Heart left ventricle (tissue), 16 donors: ENCODE measurements at places on chromosomes 11 and 22. TPM values are rescaled to one million over a fixed set of nuclear protein-coding genes. Genes with fewer than 3 reads are reported as not detected.

DNA sequence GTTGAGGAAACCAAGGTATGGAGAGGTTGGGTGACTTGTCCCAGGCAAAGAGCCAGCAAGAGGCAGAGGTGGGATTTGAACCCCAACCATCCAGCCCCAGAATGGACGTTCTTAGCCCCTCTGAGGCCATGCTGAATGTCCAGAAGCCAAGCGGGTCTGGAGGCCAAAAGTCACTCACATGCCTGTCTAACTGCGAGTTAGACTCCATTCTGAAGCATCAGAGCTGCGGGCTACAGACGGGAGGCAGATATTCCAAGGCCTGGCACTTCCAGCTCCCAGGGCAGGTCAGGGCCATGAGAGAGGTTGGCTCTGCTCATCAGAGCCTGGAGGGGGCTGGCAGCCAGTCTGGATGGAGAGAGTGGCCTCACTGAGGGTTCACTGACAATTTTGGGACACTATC is 616.5 kb downstream of the BRD1 start:
- DNase-seq, result peak; percentile 3

DNA sequence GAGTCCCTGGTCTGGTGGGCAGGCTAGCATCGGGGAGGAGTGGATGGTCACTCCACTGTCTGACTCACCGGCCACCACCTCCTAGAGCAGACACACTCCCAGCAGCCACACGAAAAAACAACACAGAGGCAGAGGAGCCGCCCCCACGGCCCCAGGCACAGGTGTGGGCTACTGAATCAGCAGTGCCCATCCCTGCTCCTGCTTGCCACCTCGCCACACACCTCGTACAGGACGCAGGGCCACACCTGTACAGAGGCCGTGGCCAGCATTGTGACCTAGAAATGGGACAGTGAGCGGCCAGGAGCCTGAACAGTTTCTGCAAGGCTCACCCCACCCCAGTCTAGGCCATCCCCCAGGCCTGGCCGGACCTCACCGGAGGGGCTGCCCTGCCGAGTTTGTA is 14.0 kb downstream of the TRIM29 start:
- DNase-seq, result no peak

- peak; percentile 60 for DNase-seq
Measured at GRCh38 chr22:27667121-27667843, 134.3 kb downstream of the MN1 start.

- DNase-seq, result no peak
Measured at GRCh38 chr22:49693416-49693815, 134.3 kb downstream of the BRD1 start.

- no peak for DNase-seq
Measured at GRCh38 chr11:130763087-130763980, 152.9 kb downstream of the SNX19 start.

DNA sequence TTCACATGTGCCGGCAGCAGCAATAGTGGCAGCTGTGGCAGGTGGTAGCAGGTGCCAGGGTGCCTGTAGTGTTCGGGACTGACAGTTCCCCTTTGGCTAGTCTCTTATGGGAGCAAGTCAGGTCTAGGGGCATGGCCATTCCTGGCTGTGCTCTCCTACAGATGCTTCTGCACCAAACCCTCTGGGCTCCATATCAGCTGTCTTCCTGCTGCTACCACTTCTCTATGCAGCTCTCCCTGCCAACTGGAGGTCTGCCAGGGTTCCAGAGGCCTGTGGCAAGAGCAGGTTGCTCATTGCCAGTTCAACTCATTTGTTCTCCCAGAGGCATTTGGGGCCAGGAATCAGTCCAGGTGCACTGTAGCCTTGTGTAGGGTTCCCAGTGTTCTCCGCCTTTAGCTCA is 473.7 kb downstream of the JRKL start:
- DNase-seq, result peak; percentile 86

DNA sequence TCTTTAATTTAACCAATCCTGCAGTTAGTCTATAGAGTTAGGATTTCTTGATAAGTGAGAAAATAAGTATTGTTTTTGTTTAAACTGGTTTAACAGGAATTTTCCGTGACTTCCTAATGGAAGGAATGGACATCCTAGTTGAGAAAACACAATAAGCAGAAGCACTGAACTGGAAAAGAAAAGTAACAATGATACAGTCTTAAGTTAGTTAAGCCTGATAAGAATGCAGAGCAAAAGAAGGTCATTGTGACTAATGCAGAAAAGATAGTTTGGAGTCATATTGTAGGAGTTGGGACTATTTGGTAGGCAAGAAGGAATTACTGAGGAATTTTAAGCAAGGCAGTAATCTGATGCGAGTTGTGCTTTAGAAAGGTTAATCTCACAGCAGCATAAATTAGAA is 11.7 kb downstream of the RNF141 start:
- DNase-seq, result no peak

- no peak for DNase-seq
Measured at GRCh38 chr11:56396047-56396446, 16.4 kb upstream of the OR5AL1 start.

- DNase-seq, result no peak
Measured at GRCh38 chr22:41813726-41814410, 13.4 kb downstream of the CCDC134 start.

- DNase-seq, result peak; percentile 73
Measured at GRCh38 chr22:37681556-37682049, 4.5 kb upstream of the NOL12 start.

DNA sequence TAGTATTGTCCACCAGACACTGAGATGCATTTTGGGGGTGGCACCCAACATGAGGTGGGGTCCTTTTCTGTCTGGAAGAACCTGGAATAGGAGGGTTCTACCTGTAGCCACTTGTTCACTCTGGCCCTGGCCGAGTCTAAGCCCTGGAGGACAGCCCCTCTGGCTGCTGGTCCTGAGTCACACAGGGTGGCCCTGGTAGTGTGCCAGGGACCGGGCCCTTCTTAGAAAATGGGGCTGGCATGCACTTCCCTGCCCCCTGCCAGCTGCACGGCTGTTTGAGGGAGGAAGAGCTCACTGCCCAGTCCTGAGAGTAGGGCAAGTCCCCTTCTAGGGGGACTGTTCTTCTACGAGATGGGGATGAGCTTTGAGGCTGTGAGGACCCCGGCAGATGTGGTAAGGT is 2.2 kb downstream of the PLCB3 start:
- DNase-seq, result no peak

DNA sequence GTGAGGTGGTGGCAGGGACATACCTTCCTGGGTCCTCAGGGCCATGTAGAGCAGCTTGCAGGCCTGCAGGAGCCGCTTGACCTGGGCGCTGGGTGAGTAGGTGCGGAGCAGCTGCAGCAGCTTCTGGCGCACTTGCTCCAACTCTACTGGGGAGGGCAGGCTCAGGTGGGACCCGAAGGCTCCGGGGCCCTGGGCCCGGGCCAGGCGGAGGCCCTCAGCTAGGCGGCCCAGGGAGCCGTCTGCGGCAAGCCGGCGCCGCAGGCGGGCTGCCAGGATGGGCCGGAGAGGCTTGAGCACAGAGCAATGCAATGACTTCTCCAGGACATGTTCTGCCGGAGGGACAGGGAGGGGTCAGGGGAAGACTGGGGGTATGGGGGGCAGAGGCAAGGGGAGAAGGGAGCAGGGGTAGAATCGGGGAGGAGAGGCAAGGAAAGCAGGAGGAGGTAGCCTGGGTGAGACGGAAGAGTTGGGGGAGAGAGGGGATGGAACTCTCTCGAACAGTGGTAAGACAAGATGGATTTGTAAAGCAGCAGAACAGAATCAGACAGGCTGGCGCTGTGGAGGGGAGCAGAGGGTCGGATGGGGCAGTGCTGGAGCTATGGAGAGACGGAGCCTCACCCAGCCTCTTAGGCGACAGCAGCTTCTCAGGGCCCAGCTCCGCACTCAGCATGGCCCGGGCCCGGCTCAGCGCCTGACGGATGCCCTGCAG is 2.2 kb downstream of the RIN1 start:
- peak; percentile 41 for DNase-seq

DNA sequence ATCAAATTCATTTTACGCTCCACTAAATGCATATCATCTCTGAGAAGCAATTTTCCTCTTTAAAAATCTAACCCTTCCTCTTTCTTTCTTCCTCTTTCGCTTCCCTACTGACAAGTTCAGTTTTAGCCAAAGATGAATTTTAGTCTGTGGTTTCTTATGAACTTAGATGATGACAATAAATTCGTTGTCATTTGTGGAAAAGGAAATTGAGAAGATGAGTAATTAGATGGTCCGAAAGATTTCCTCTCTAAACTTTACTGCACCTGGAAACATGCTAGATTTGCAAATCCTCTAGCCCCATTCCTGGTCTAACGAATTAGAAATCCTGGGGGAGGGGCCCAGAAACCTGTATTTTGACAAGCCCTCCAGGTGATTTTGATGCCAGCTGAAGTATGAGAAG is 855.4 kb upstream of the CHORDC1 start:
- no peak for DNase-seq

DNA sequence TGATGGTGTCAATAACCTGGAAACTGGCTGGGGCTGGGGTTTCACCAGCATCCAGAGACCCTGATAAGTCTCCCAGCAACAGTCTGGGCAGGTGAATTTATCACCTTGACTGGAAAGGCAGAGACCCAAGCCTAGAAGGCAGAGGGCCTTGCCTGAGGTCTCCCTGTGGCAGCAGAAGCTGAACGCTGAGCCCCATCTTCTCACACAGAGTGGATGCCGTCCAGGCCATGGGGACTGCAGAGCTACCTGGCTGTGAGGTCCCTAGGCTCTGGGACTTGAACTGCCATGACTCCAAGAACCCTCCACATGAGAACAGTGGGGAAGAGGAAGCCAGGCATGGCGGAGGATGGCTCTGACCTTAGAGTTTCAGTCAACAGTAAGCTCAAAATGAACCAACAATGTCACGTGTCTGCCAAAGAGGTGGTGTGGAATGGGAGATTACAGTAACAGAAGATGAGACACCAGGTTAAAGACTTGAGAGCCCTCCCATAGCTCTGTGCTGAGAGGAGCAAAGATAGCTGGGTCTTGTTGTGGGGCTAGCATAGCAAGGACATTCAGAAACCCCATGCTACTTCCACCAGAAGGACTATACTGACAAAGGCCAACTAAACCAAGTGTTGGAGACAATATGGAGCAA is 79.1 kb upstream of the LINC01488 start:
- DNase-seq, result no peak

DNA sequence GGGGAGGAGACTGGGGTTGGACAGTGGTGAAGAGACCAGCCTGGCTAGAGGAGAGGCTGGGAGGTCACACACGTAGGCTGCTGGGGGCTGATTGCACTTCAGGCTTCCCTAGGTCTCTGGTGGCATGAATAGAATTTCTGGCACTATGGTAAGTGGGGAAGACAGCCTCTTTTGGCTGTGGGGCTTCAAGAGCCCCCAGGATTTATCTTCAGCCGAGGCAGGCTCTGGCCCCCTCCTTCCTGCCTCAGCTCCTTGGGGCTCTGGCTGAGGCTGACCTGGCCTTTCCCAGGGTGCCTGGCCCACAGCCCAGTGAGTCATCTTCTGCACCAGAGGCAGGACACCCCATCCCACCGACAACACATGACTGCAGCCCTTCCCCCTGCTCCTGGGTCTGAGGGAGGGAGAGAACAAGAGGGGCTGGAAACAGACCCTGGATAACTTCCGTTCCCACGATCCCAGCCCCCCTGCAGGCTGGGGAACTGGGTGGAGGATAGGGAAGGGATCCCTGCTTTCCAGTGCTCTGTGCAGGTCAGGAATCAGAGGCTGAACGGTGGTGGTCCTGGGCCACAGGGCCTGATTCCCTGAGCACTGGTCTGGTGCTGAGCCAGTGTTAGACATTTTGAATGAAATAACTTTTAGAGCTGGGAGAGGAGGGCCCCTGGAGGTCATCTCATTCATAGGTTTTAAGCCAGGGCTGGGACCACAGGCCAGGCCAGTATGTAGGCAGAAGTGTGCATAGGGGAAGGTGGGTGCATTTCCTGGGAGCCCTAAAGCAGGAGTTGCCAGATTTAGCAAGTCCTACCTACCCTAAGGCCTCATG is 26.5 kb downstream of the ARHGEF17 start:
- peak; percentile 92 for DNase-seq

DNA sequence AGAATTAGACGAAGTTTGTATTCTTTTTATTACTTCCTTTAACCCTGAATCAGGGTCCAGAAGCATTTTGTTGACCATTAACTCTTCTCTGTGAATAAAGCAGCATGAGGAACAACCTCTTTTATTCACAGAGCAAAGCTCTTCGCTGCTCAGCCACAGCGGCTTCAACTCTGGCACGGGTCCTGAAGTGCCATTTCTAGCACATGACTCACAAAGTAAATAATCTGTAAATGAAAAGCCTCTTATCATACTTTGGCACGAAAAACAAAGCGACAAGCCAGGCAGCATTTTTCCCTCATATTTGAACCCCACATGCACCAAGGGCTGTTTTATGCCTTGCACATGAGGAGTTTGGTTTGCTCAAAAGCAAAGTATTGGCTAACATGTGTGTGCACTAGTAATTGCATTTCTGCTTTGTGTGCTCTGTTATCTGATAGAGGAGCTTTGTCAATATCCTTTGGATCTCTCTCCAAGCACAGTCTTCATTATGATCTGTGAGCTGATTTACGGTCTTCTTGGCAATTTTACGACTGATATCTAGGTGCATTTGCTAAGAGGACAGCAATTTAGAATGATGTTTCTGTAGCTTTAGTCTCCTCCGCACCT is 33.0 kb upstream of the APOBEC3A start:
- peak; percentile 85 for DNase-seq

GRCh38 chr11:59716051-59716450 is 2.4 kb upstream of the OR10V1 start:
- DNase-seq, result no peak

DNA sequence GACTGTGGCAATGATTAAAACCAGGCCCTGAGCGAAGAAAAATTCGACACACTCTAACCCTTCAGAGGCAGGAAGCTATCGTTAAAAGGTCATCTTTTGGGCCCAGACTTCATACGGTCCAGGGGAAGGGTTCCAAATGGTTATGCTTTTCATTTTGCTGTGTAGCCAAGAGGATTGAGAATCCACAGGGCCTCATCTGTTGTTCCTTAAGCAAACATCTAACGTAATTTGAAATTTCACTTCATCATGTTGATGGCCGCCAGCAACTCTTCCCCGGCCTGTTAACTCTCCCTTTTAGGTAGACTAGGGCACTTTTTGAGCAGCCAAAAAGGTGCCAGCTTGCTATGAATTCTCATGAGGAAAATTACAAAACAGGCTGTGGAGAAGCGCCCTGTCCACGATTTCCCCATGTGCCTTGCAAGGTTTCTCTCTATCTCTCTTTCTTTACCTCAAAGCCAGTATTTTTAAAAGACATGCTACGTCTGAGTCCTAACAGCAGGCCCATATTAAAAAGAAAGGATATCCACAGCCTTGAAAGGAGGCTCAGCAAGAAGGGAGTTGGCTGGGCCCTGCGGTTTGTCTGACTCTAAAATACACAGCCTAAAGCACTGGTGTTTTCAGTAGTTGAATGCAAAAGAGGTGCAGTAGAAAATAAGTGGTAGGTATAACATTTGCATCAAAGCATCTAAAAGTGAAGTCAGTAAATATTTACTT is 356.3 kb upstream of the NARS2 start:
- no peak for DNase-seq

GAL gene
- total RNA-seq, result not detected

TAF1D gene
- total RNA-seq, result 42.1 TPM

PICK1 gene
- total RNA-seq, result 21.7 TPM

PNPLA3 gene
- total RNA-seq, result not detected

DUSP8 gene
- 25.2 TPM for total RNA-seq

FLRT1 gene
- 0.37 TPM for total RNA-seq

TEX12 gene
- not detected for total RNA-seq

BAIAP2L2 gene
- not detected for total RNA-seq

HEPACAM gene
- 0.07 TPM for total RNA-seq

APOL1 gene
- total RNA-seq, result 18.1 TPM

CD59 gene
- 773 TPM for total RNA-seq

GAL3ST3 gene
- 2.8 TPM for total RNA-seq

MUC6 gene
- not detected for total RNA-seq

BTBD18 gene
- not detected for total RNA-seq

MFNG gene
- total RNA-seq, result 12.8 TPM
